ENCODE measurements at places on chromosomes 7 and 10.

DNA sequence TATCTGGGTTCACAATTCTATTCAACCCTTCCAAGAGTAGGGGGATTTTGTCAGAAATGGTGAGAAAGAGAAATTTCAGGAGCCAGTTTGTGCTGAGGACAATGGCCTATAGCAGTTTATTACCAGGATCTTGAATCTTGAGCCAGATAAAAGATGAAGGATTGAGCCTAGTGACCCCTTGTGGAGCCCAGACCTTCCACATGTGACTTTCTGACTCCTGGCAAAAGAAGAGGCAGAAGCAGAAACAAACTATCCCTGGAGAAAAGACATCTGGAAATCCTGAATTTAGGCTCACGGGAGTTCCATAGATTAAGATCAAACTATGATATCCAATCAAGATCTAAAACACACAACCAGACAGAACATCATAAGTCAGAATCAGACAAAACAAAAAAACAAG, 60.9 kb upstream of the CHRM2 start:
- DNase-seq: no peak

GRCh38 chr10:7756360-7756992, 31.3 kb downstream of the KIN start:
- peak; percentile 39 for DNase-seq

DNA sequence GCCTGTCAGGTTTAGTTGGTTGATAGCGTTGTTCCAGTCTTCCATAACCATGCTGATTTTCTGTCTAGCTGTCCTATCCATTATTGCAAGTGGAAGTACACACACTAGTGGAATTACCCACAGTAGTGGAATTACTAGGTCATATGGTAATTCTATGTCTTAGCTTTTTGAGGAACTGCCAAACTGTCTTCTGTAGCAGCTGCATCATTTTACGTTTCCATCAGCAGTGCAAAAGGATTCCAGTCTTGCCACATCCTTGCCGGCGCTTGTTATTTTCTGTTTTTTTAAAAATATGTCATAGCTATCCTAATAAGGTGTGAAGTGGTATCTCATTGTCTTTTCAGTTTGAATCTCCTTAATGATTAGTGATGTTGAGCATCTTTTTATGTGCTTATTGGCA, 17.2 kb upstream of the RHBDD2 start:
- peak; percentile 36 for DNase-seq

DNA sequence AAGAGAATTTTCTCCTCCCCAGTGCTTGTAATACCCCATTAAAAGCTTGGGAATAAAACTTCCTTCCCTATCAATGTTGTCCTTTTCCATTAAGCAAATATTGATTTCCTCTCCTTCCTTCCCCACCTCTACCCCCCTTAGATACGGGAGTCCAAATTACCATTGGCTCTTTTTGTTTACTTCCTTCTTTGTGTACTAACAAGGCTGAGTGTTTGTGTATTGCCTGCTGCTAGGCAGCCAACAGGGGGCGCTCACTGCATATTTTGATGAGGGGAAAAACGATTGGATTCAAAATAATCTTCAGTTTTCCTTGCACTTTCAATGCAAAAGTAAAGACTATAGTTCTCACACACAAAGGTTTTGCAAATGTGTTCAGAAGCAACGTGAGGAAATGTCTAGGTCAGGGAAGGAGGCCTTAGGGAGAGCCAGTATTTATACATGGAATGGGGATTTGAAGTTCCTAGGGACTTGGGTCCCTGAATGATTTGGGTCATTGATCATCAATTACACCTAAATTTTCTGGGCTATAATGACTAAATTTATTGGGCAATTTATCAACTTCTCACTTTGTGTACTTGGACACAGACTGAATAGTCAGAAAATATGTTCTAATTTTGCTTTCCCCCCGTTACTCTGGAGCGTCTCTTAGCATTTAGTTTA, 23.6 kb upstream of the VPS41 start:
- peak; percentile 72 for DNase-seq

DNA sequence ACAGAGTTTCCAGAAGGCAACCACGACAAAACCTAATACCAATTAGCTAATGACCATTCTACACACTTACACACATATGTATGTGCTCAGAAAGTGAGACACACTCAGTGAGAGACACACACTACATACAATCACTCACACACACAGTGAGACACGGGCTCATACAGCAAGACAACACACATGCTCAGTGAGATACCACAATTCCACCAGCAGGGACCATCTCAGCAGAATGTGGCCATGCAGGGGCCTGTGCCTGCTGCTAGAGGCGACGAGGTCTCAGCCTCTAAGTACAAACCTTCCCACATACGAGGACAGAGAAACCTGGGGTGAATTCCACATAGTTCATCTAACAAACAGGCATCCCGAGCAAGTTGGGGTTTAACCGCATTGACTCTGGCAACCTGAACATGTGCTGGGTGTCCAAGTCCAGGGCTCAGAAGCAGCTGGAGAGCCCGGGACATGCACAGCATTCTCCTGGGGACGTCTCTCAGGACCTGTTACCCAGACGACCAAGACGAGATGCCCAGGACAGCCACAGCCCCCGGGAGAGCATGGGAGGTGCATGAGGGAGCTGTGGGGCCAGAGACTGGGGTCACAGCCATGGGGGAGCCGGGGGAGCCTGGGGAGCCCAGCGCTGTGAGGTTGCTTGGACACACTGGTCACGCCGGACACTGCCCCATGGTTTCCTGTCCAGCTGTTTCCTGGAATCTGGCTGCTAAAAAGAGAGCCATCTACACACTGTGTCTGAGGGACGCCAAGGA, 523.6 kb downstream of the PTPRN2 start:
- DNase-seq: no peak

GRCh38 chr10:71860243-71861029, 9.4 kb upstream of the PSAP start:
- peak; percentile 99 for DNase-seq

- DNase-seq: no peak
Measured at GRCh38 chr10:62869958-62870357, 53.8 kb upstream of the EGR2 start.

- DNase-seq: peak; percentile 85
Measured at GRCh38 chr10:62732841-62733653, 71.5 kb upstream of the ADO start.

- DNase-seq: no peak
Measured at GRCh38 chr10:10642189-10642588, 375.5 kb upstream of the CELF2 start.

GRCh38 chr10:131897297-131897899, 3.4 kb upstream of the PPP2R2D start:
- peak; percentile 99 for DNase-seq
